WERI-Rb-1 (cell line): ENCODE measurements at places on chromosomes 3 and 15.
A peak's percentile ranks its signal among the peaks of the same experiment; 100 is the strongest.

DNA sequence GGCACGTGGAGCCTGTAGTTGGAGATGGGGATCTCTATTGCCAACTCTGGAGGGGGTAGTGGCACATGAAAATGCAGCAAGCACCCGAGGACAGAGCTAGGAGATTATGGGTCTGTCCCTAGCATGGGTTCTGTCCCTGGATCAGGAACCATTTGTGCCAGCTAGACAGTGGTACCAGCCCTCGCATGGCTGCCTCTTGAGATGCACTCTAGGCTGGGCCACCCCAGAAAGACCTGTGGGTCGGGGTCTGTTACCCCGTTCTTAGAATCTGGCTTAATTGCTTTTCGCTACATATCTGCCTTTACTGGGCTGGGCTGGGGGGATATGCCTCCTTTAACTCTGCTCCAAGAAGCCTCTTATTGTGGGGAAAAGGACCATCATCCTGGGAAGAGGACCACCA is 54.5 kb downstream of the EPHB1 start:
- no peak for DNase-seq

GRCh38 chr3:28598165-28598564 is 249.5 kb upstream of the AZI2 start:
- DNase-seq: no peak

DNA sequence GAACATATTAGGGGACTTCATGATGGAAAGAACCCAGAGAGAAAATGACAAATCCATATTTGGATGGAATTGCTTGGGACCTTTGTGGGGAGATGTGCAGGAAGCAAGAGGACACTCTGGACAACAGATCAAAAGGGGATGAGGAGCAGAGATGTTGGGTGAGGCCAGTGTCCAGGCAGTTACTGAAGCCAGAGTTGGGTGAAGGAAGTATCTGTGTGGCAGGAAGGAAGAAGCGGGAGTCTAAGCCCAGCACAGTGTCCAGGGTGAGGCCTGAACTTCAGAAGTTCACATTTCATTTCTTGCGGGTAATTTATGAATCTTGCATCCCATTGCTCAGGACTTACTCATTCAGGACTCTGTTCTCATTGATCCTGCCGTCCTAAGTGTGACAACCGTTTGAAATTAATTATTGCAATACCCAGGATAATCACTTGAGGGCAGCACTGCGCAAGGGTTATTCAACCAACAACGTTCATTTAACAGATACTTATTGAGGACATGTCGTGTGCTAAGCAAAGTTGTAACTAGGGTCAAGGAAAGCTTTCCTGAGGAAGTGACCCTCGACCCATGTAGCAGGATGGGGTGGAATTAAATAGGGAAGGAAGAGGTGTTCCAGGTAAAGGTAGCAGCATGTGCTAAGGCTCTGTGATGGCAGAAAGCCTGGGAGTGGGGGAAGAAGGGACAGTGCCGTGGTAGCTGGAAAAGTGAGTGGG is 61.3 kb upstream of the CMTM8 start:
- DNase-seq: peak; percentile 51

DNA sequence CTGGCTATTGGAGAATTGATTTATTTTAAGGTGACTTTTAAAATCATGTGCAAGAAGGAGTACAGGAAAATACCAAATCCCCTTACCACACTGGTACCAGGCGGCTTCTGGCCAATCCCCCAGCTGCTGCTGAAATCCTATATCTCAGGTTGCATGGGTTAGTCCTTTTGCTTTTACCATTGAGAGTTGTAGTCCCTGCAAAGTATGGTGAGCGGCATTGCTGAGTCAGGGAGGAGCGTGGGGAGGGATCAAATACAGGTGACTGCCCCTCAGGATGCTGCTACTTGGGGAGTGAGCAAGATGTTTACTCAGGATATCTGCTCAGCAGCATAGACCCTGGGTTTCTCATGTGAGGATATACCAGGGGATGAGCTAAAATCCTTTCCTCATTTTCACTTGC is 131.9 kb upstream of the STAC start:
- DNase-seq: no peak

- no peak for DNase-seq
Observed at GRCh38 chr15:66578286-66578875, 12.6 kb upstream of the LCTL start.

GRCh38 chr3:59469948-59470723 is 420.3 kb upstream of the CFAP20DC start:
- DNase-seq: no peak

- DNase-seq: no peak
Observed at GRCh38 chr3:123640740-123641462, 56.0 kb upstream of the HACD2 start.

DNA sequence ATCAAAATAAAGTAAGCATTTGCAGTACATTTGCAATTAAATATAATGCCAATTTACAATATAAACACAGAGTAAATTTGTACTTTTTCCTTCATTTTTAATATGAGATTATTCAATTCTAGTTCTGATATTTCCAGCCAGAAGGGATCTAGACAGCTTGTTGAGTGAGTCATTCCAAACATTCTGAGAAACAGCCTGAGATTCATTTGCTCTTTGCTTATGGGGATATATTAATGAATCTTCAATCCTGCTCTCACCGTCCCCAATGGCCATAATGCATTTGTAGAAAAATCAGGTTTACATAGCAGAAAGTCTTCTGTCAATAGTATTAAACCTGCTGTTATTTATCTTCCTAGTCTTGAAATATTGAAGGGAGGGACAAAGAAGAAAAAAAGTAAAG is 554.2 kb downstream of the TUSC7 start:
- DNase-seq: no peak

GRCh38 chr15:77993374-77993911 is 84.1 kb downstream of the TBC1D2B start:
- no peak for DNase-seq

GRCh38 chr3:3799173-3800079 is at the start of gene LRRN1:
LRRN1 (plus strand) TSS chr3:3799431; CDS start chr3:3844642, 45,211 bp downstream.
- peak; percentile 90 for DNase-seq

- no peak for DNase-seq
Observed at GRCh38 chr3:113741620-113742019, 4.4 kb downstream of the NAA50 start.

DNA sequence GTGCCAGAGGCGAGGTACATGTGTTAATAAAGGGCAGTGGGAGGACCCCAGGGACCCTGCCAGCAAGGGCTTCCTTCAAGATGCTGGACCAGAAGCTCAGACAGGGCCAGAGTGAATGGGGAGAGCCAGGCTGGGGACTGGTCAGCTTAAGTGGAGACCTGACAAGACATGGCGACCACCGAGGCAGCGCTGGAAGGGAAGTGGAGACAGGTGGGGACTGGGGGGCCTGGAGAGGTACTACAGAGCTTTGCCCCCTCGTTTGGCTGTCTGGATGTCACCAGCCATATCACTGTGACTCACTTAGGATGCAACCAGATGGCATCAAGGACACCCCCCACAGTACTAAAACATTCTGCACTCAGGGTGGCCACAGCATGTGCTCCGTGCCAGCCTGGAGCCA is 97.9 kb downstream of the ADCY5 start:
- no peak for DNase-seq

- no peak for DNase-seq
Observed at GRCh38 chr15:62068810-62069167, 2.0 kb downstream of the C2CD4A start.

- DNase-seq: no peak
Observed at GRCh38 chr3:100023150-100023549, 91.2 kb downstream of the FILIP1L start.

DNA sequence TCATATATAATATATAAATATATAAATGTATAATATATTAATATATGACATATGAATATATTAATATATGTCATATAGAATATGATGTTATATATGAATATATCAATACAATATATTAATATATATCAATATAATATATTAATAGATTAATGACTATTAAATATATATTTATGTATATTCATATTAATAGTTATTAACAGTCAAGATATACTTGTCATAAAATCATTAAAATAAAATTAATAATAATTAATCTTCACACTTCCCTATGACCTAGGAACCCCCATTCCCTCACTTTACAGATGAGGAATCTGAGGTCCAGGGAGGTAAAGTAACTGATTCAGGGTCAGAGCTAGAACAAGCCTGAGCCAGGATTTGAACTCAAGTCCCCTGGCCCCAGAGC is 70.6 kb upstream of the SLC6A11 start:
- DNase-seq: no peak

GRCh38 chr3:14602006-14602803 is 49.4 kb upstream of the CCDC174 start:
- peak; percentile 19 for DNase-seq

GRCh38 chr15:78205856-78206255 is 28.5 kb downstream of the ACSBG1 start:
- DNase-seq: no peak

- no peak for DNase-seq
Observed at GRCh38 chr3:171876680-171877147, 33.6 kb downstream of the TMEM212 start.

DNA sequence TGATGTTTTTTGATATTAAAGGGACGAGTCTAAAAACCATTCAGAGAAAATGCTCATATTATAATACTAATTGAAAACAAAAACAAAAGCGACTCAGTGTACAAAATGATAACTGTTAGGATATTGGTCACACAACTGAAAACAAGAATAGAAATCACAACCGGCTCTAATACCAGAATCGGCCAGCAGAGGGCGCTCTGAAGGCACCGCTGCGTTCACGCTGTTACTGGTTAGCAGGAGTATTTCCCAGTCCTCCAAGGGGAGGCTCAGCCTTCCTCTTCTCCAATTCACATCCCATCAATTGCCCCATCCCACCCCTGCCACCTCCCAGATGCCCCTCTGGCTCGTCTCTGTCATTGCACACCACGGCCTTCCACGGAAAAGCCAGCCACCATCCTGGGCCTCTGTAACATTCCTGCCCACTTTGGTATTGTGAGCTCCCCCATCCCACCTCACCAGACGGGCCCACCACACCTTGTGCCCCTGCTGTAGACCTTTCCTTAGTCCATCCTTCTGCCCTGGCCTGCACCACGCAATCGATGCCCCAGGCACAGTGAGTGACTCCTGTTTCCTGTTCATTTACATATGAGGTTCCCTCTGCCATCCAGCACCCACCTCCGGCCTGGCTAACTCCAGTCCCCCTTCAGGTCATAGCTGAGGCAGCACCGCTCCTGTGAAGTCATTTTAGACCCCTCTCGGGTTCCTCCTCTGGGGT is 8.5 kb downstream of the FAM107A start:
- peak; percentile 75 for DNase-seq

GRCh38 chr15:28085489-28086174 is 13.5 kb downstream of the OCA2 start:
- DNase-seq: no peak
